ENCODE measurements at places on chromosomes 6 and 20.
A peak's percentile ranks its signal among the peaks of the same experiment; 100 is the strongest.

- no peak for DNase-seq
Measured at GRCh38 chr6:85126485-85127167, 323.3 kb upstream of the NT5E start.

DNA sequence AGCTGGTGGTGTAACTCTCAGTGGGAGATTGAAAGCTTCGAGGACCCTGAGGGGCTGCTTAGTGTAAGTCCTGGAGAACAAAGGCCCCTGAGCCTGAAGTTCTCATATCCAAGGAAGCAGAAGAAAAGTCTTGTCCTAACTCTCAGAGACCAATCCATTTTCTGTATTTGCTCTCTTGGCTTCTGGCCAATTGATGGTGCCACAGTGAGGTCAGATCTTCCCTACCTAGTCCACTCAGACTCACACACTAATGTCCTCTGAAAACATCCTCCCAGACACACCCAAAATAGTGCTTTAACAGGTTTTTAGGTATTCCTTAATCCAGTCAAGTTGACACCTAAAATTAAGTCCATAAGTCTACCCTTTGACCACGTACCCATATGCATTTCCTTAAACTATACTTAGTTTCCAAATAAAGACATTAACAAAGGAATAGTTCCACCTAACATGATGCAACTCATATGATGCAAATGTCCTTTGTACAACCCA lies 29.4 kb downstream of the ZNF292 start:
- DNase-seq = no peak

DNA sequence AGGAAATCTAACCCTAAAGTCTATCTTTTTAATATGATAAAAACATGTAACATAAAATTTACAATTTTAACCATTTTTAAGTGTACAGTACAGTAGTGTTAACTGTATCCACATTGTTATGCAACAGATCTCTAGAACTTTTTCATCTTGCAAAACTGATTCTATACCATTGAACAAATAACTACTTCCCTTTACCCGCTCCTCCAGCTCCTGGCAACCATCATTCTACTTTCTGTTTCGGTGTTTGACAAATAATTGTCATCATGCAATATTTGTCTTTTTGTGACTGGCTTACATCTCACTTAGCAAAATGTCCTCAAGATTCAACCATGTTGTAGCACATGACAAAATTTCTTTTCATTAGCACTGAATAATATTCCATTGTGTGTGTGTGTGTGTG lies 203.2 kb downstream of the SIM1 start:
- no peak for DNase-seq

DNA sequence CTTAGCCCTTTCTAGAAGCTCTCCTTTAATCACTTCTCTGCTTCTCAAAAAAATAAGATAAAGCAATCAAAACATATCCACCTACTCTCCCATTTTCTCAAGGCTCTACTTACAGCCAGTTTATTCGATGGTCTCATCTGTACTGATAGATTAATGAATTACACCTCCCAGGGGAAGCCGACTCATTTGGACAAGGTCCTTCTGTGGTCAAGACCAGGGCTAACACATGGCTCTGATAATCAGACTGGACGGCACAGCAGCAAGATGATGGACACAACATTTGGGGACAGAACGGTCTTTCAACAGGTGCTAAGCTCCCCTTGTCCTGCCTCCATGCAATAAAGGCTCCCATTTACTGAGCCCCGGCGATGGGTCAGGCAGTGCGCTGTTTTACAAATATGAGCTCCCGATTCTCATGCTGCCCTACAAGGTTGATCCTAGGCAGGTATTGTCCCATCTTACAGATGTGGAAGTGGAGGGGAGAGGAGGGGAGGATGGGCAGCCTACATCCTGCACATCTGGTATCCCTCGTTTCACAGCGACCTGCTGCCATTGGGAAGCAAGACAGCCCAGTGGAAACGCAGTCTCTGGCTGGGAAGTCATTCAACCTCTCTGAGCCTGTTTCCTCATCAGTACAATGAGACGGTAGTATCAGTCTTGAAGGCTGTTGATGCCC lies 15.7 kb downstream of the CPNE5 start:
- no peak for DNase-seq

DNA sequence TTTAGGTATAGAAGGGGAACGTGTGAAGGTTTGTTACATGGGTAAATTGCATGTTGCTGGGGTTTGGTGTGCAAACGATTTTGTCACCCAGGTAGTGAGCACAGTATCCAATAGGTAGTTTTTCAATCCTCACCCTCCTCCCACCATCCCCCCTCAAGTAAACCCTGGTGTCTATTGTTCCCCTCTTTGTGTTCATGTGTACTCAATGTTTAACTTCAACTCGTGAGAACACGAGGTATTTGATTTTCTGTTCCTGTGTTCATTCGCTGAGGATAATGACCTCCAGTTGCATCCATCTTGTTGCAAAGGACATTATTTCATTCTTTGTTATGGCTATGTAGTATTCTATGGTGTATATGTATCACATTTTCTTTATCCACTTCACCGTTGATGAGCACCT lies 11.6 kb upstream of the VNN1 start:
- no peak for DNase-seq

DNA sequence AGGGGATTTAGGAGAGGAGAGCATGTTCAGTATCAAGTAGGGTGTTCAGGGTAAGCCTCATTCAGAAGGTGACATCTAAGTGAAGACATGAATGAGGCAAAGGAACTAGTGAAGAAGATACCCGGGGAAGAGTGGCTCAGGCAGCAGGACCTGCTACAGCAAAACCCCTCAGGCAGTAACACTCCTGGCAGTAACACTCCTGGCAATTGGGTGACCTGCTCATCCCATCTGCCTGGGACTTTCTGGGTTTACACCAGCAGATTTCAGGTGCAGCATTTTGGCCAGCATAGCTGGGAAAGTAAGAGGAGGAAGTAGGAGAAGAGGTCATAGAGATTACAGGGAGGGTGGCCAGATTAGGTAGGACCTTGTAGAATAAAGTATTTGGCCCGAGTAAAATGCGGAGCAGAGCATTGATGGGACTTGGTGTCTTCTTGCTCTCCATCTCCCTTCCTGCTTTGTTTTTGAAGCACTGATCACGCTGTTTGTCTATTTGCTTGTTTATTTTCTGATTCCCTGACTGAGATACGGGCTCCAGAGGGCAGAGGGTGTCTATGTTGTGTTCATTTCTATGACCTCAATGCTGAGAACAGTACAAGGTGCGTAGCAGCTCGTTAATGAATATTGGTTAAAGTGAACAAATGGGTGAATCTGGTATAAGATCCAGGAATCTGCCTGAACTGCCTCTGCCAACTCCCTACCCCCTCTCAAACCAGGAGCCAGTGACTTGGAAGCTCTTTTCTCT lies 88.3 kb downstream of the IYD start:
- DNase-seq = no peak

DNA sequence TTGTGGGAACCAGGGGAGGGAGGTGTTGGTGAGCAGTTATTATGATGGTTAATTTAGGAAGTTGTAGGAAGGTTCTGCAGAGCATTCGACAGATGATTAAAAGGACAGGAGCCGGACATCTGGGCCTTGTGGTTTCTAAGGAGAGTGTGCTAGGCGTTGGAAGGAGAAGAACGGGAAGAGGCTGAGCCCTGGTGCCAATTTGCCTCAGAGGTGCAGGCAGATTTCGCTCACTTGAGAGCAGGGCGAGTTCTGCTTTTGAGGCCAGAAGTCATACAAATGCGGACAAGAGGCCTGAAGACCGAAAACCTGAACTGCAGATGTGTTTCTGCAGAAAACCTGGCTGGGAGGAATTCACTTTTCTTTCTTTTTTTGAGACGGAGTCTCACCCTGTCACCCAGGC lies 30.5 kb upstream of the RPS6KA2 start:
- DNase-seq = no peak

DNA sequence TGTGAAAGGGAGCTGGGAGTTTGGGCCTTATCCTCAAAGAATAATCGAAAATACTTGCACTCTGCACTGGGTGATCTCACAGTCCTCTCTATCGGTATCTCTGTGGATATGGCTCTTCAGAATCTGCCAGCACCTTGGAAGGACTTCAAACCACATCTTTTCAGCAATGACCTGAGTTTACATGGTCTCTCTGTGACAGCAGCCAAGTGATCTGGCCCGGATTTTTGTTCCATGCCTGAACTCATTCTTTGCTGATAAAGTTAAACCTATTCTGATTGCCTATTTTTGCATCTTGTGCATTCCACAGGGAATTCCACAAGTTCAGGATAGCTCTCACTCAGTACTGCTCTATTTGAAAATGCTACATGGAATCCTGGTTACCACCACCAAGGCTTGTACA lies 98.9 kb downstream of the HDGFL1 start:
- no peak for DNase-seq

- no peak for DNase-seq
Measured at GRCh38 chr6:160971171-160971570, 20.4 kb upstream of the MAP3K4 start.

GRCh38 chr20:8854571-8854970 lies 214.3 kb upstream of the PLCB4 start:
- no peak for DNase-seq

DNA sequence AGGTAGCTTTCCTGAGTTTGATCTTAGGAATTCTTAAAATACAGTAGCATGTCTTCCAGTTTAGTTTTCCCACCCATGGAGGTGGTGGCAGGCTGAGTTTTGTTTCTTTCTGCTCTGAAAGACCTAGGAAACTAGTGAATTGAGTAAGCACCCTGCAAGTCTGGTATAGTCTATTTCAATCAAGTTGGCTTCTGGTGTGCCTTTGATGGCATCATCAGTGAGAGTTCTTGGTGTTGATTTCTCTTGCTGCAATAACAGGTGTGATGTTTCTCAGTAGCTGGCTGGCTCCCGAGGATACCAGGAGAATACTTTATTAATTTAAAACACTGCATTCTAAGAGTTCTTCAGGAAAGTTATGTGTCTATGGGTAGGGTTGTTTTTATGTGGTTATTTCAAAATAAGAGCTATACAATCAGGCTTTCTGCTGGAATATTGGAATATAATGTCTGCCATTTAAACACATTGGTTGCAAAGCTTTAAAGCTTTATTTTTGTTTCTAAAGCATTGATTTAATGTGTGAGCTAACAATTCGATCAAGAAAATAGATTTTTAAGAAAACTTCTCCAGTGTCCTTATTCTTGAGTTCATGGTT lies 19.0 kb downstream of the VAPB start:
- no peak for DNase-seq

GRCh38 chr6:10098756-10099528 lies 315.9 kb downstream of the TFAP2A start:
- DNase-seq = no peak

DNA sequence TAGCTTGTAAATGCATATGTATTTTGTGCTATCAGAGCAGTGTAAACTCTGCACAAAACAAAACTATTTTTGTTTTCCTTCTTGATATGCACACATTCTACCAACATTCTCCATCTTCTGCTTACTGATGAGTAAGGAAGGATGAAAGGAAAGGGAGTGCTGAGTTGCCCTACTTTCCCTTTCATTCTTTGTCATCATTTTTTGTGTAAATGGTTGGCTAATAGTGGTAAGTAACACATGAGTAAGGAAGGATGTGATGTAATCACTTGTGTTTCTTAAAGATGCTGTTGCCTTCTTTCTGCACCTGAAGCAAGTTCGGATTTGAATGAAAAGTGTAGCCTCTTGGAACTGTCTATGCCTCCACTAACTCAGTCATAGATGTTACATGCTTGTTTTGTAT lies 4.6 kb upstream of the REV3L start:
- no peak for DNase-seq

DNA sequence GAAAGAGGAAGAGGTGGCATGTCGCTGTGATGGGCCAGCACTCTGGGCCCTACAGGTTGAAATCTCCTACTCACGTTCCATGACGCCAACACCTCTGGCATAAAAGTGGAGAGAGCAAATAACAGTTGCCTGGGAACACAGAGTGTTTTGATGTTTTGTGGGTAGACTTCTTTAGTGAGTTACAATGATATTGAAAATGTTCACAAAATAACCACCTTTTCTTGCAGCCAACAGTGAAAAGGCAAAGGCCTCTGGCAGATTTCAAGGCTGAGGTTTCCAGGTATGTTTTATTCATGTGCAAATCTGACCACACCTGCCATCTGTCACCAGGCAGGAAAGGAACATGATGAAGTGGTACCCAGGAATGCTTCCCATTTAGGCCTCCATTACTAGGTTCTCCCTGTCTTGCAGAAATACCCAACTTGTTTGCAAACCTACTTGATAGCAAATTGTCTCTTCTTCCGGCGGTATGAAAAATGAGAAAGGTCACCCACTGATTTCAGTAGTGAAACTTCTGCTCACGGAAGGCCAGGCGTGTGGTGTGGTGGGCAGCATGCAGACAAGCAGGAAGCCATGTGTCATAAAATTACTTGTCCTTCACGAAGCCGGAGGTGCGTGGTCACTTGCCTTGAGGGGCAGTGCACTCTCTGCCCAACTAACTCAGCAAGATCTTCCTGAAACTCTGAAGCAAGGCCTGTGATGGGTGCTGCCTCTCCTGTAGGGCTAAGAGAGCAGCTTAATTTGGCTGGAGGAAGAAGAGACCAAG lies 299.1 kb upstream of the PRDM1 start:
- DNase-seq = no peak

GRCh38 chr6:124539096-124539495 lies 423.1 kb upstream of the RNF217 start:
- DNase-seq = no peak

DNA sequence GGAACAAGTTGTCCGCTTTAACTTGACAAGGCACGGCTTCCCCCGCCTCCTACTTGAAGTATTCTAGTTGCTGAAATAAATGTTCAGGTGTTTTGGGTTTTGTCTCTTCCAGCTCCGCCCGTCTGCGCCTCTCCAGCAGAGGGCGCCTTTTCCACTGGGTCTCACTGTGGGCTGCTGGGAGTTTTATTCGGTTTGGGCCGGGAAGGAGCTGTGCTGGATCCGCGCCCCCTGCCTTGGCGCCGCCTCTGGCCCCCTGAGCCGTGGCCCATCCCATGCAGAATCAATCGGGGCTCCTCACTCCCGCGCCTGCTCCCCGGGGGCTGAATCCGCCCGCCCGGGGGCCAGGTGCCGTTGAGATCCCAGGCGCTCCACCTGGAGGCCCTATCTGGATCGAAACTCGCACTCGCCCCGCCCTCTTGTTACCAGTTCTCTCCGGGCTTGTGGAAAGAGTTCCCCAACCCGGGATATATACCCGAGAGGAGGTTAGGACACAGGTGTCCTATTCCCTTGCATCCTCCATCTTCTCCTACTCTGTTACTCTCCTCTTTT lies 51.0 kb upstream of the TCF21 start:
- DNase-seq = peak; percentile 15

DNA sequence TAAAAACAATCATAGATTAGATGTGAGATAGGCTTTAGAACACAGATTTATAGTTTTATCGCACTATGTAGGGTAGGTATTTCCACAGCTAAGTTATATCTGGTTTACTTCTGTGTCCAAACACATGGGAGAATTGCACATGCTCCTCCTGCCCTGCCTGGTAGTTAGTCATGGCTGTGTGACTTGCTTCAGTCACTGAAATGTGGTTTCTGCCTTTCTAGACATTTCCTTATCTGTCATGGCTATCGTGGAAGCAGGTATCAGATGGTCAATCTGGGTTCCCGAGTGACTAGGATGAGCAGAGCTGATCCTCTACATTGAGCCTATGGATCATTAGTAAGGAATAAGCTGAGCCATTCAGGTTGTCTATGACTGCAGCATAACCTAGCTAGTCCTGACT lies 117.8 kb upstream of the GMDS start:
- no peak for DNase-seq

DNA sequence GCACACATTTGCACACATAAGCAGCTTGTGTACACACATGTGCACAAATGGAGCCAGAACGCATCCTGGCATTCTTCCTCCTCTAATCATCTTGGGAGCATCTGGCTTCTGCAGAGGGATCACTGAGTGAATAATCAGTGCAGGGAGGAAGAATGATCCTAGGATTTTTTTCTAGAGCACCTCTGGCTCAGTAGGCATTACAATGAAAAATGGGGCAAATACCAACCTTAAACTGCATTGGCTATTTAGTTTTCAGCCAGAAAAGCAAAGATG lies 205.7 kb upstream of the TCF21 start:
- DNase-seq = no peak

All from putamen (tissue), 1 donor.